ENCODE measurements at places on chromosomes 1 and 21.

- no peak for DNase-seq
These were observed 6.3 kb upstream of the PHTF1 start for GRCh38 chr1:113765306-113766230.

DNA sequence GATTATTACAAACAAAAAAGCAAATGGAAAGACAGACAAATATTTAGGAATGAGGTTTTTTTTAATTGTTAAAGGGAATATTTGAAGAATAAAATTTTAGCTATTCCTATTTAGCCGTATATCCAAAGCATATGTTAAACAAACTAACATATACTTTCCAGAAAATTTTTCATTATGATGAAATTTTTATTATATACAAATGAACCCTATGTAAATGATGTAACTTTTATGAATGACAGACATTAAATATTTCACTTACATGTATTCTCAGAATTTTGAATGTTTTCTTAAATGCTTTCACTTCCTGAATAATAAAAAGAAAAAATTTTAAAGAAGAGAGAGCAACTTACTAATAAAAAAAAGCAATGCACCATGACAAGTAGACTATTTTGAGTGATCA is 15.8 kb downstream of the LHX9 start:
- no peak for DNase-seq

DNA sequence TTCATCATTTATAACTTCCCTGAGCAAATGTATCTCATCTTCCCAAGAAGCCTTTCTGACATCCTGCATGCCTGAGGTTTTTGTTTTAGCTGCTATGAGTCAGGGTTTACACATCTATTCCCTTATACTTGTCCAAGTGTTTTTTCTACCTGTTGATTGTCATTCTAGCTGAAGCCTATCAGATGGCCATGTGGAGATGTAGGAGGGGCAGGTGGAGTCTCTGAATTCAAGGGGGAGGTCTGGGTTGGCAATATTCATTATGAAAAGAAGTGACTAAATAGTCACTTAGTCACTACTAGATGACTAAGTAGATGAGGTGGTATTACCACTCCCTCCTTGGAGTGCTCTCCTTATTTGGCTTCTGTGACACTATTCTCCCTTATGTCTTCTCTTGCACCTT is 52.4 kb downstream of the XCL1 start:
- peak; percentile 52 for DNase-seq

- no peak for DNase-seq
These were observed 27.4 kb downstream of the TNN start for GRCh38 chr1:175095069-175095468.

GRCh38 chr1:187626056-187626455 is 797.3 kb downstream of the PLA2G4A start:
- no peak for DNase-seq

- no peak for DNase-seq
These were observed 8.2 kb upstream of the DENND1B start for GRCh38 chr1:197783510-197783948.

- no peak for DNase-seq
These were observed 257.7 kb upstream of the SGIP1 start for GRCh38 chr1:66276218-66276617.

GRCh38 chr1:24584171-24584647 is 28.3 kb downstream of the NCMAP start:
- no peak for DNase-seq

- no peak for DNase-seq
These were observed 47.6 kb downstream of the PIK3R3 start for GRCh38 chr1:46084553-46085451.

- no peak for DNase-seq
These were observed 22.6 kb upstream of the ASAP3 start for GRCh38 chr1:23506376-23507107.
